ENCODE measurements at places on chromosomes 13 and 19.

DNA sequence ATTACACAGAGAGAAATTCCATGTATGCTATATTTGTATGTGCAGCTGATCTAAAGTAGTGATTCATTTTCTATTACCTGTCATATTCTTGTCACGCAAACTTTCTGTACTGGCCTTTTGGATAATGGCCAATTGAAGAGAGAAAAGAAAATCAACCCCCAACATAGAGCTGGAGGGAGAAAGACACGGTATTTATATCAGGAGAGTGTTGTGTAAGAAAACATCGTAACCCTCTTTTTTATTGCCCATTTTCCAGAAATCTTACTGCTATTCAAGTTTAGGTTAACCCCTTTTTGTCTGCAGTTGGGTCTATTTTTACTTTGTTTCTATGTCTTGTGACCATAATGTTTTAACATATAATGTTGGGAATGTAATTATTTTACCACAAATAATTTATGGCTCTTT lies 27.9 kb downstream of the DGKH start:
- H3K4me3 ChIP-seq = no peak overlapping the region
- no peaks in the 10 kb centered on the region for H3K4me1 ChIP-seq
- no peak overlapping the region for H3K27ac ChIP-seq
- DNase-seq = no peak
- H3K27me3 ChIP-seq = no peaks in the 10 kb centered on the region

DNA sequence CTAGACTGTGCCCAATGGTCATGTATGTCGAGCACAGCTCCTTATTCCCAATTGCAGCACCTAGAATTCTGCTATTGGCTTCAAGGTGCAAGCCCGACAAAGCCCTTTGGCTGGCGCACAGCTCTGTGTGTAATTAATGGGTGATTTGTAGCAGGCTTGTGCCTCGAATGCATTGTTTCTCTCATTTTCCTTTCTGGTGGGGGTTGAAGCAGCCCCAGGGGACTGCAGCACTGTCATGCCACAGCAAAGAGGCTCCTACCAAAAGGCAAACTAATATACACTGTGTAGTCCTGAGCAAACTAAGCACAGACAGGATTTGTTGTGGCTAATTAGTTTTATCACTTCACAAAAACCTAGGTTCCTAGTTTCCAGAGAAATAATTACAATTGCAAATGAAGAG lies 898.7 kb downstream of the UQCRFS1 start:
- no peak overlapping the region for H3K4me3 ChIP-seq
- no peaks in the 10 kb centered on the region for H3K4me1 ChIP-seq
- DNase-seq = no peak
- no peaks in the 10 kb centered on the region for H3K27me3 ChIP-seq
- no peaks in the 10 kb centered on the region for H3K36me3 ChIP-seq
- no peak overlapping the region for H3K27ac ChIP-seq

DNA sequence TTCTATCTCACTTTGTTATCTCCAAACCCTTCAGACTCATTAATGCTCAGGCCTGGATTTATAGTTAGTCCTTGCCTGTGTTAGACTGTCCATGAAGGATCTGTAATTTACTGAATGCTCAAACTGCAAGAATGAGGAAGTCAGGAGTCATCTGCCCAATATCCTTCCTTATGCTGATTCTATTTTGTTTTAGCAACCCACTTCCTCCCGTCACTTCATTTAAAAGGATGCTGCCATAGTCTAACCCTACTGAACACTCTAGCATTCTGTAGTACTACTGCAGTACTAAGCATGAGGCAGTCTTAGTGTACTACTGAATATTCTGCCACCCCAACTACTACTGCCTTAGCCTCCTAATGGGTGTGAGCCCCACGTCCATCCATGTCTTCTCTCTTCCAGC lies 1.5 kb downstream of the FCAR start:
- H3K27ac ChIP-seq = no peak overlapping the region
- no peak for DNase-seq
- no peaks in the 10 kb centered on the region for H3K4me1 ChIP-seq

GRCh38 chr13:19573120-19573716 lies 11.9 kb upstream of the TPTE2 start:
- no peak for DNase-seq
- H3K36me3 ChIP-seq = no peaks in the 10 kb centered on the region
- no peaks in the 10 kb centered on the region for H3K4me1 ChIP-seq
- H3K27ac ChIP-seq = no peak overlapping the region
- no peak overlapping the region for H3K4me3 ChIP-seq

All from transverse colon (tissue), 4 donors.